ENCODE measurements at places on chromosomes 3 and 15.

DNA sequence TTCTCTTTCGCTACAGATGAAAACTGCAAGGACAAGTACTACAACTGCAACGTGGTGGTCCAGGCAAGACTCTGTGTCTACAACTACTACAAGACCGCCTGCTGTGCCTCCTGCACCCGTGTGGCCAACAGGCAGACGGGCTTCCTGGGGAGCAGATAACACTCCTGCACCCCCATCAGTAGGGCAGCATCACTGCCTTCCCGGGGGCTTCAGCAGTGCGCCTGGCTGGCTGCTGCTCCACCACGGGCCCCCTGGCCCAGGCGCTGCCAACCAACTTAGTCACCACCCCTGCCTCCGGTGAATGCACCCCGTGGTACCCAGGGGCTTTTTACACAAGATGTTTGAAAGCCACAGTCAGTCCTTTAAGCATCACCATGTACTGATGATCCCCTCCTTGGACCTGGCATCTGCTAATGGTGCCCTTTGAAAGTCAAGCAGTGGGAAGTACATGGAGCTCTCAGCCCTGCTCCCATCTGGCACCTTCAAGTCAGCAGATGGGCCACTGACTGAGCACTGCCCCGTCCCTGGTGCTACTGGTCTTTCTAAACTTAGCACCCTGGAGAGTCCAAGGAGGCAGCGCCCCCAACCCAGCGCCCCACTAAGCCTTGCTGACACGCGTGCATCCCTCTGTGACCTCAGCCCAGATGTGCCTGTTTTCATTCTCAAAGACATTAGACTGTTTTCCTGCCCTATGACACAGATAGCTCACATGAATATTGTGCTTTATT lies 33.0 kb upstream of the NR2E3 start:
- DNase-seq, result no peak

DNA sequence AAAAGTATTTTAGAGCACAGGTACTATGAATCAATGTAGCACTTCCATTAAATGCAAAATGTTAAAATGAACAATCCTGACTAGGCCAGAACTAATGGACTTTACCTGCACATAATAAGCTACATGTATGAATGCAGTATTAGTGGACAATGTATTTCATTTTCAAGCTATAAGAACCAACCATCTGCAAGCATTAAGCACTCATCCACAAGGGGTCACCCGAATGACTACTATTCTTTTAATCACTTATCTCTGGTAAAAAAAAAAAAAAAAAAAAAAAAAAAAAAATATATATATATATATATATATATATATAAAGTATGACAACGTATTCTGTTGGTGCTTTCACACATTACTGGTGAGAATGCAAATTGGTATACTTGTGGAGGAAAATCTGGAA lies 7.2 kb downstream of the HERC1 start:
- no peak for DNase-seq

GRCh38 chr15:47813748-47814384 lies 96.6 kb downstream of the SEMA6D start:
- DNase-seq, result no peak

DNA sequence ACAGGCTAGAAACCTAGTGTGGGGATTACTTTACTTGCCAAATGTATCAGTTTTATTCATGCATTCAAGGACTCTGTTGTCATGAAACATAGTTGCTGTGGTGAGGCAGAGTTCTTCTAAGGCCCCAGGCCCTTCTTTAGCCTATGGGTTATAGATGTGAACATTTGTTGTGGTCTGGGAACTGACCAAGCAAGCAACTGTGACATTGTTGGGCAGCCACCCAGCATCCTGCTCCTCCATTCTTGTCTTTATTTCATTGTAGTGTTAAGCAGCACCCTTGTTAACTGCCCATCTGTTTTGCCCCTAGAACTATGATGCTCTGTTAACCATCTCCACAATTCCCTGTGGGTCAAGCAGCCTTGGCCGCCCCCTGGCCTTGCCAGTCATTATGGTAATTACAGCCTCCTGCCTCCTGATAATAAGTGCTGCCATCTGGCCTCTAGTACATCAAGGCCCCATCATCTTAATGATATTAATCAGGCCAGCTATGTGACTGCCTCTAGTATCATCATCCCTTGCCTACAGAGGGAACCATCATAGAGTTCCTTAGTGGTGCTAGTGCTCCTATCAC lies 12.2 kb upstream of the IFT57 start:
- DNase-seq, result no peak

DNA sequence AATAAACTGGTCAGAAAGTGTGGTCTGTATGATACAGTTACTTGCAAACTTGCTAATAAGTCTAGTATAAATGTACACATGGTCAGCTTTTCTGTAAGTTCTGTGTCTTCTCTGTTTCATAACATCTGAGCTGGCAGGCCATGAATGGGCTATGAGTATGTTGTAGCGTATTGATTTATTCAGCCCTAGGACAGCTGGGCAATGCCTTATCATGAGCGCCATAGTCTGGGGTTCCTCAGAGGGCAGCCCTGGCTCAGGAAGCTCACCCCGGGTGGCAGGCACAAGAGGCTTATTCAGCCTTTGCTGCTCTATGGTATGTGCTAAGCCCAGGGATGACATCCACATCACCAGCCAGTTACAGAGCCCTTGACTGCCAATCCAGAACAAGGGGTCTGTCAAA lies 50.7 kb upstream of the CCR2 start:
- no peak for DNase-seq

- DNase-seq, result no peak
Measured at GRCh38 chr15:73856458-73857192, 16.7 kb upstream of the TBC1D21 start.

- DNase-seq, result peak; percentile 17
Measured at GRCh38 chr15:65996901-65997300, 127.6 kb downstream of the RAB11A start.

Data from muscle of back (tissue), 13 donors.